ENCODE measurements at places on chromosomes 4 and X. TPM values are rescaled to one million over a fixed set of nuclear protein-coding genes. Genes with fewer than 3 reads are reported as not detected.

The EFHC2 gene
- 2.8 TPM for total RNA-seq

The EGF gene
- total RNA-seq, result 2.5 TPM

The HPGD gene
- total RNA-seq, result 3.6 TPM

The IQCM gene
- not detected for total RNA-seq

The WAS gene
- 0.79 TPM for total RNA-seq

The PDE5A gene
- total RNA-seq, result 26.4 TPM

GRCh38 chrX:147340947-147341346 lies 526.4 kb upstream of the CXorf51A start:
- no peak for DNase-seq

GRCh38 chr4:9916346-9916745 lies 105.0 kb downstream of the SLC2A9 start:
- no peak for DNase-seq

- no peak for DNase-seq
Observed at GRCh38 chr4:118989098-118990080, 100.7 kb downstream of the SYNPO2 start.

DNA sequence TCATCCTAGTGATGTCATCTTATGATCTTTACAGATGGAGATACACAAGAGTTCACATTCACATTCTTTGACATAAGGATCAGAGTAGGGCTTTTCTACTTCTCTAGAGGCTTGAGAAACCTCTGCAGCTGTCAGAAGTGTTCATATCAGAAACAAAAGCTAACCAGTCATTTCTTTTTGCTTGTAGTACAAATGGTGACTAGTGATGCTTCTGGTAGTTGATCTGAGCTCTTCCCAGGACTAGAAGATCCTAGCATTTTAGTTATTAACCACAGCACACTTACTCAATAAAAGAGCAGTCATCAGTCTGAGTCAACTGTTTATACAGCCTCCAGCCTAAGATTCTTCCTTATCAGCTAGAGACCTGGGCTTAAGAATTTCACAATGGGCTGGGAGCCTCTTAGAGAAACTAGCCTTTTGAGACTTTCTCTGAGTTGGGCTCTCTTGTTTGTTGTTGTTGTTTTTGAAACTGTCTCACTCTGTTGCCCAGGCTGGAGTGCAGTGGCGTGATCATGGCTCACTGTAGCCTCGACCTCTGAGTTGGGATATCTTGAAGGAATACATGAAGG lies 84.1 kb downstream of the TMEM164 start:
- DNase-seq, result no peak

DNA sequence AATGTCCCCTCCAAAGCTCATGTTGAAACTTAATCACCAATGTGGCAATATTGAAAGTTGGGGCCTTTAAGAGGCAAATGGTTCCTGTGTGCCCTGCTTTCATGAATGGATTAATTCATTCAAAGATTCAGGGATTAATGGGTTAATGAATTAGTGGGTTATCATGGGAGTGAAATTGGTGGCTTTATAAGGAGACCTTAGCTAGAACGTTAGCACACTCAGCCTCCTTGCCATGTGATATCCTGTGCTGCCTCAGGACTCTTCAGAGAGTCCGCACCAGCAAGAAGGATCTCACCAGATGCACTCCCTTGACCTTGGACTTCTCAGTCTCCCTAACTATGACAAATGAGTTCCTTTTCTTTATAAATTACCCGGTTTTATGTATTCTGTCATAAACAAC lies 2.6 kb upstream of the WDR19 start:
- DNase-seq, result no peak

GRCh38 chr4:122857160-122857559 lies 30.5 kb downstream of the FGF2 start:
- no peak for DNase-seq

GRCh38 chr4:173446416-173446815 lies 47.5 kb upstream of the SCRG1 start:
- no peak for DNase-seq

- no peak for DNase-seq
Observed at GRCh38 chr4:126268106-126268505, 953.4 kb downstream of the FAT4 start.
